ENCODE measurements at places on chromosomes 16 and 17. TPM values are rescaled to one million over a fixed set of nuclear protein-coding genes. Genes with fewer than 3 reads are reported as not detected.

DNA sequence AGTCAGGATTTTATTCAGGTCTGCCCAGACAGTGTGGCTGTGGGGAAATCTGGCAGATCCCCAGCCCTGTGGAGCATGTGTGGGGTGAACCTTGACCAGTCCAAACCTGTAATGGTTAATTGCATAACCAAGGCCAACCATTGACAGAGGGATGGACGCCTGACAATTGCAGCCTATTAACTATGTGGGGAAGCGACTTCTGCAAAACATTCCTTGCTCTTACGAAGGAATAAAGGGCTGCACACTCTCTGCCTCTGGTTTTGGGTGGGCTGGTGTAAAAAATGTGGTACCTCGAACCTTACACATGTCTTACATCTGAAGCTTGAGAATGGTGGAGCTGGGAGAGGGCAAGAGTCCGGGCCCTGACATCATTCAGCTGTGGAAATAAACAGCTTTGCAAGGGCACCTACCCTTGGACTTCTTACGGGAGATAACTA, 35.8 kb downstream of the MAF start:
- DNase-seq: no peak

- no peak for DNase-seq
Observed at GRCh38 chr17:7024402-7024785, 1.5 kb downstream of the BCL6B start.

DNA sequence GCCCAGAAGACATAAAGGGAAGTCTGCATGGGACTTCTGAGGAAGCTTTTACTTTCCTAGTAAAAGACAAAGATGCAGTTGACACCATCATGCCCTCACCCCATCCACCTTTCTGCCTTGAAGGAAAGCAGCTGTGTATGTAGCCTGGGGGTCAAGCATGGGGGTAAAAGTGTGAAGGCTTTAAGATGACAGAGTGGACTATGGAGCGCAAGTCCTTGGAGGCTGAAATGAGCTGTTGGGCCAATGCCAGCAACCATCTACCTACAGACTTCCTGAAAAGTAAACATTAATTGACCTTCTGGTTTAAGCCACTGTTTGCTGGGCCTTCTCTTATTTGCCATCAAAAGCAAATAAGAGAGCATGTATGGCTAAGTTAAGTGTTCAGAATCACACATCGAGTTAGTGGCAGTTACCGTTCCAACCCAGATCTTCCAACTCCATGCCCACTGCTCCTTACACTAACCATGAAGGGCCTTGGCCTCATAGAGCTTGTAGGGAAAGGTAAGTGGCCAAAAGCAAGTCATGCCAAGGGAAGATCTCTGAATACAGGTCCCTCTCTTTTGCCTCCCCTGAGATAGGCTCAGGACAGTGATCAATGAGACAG, 30.0 kb downstream of the SLC13A5 start:
- DNase-seq: no peak

- no peak for DNase-seq
Observed at GRCh38 chr17:38768417-38768816, 15.9 kb downstream of the PSMB3 start.

The FLYWCH2 gene
- 24.5 TPM for polyA plus RNA-seq

The ERBB2 gene
- polyA plus RNA-seq: 108 TPM
